ENCODE measurements at places on chromosomes 4 and X.

DNA sequence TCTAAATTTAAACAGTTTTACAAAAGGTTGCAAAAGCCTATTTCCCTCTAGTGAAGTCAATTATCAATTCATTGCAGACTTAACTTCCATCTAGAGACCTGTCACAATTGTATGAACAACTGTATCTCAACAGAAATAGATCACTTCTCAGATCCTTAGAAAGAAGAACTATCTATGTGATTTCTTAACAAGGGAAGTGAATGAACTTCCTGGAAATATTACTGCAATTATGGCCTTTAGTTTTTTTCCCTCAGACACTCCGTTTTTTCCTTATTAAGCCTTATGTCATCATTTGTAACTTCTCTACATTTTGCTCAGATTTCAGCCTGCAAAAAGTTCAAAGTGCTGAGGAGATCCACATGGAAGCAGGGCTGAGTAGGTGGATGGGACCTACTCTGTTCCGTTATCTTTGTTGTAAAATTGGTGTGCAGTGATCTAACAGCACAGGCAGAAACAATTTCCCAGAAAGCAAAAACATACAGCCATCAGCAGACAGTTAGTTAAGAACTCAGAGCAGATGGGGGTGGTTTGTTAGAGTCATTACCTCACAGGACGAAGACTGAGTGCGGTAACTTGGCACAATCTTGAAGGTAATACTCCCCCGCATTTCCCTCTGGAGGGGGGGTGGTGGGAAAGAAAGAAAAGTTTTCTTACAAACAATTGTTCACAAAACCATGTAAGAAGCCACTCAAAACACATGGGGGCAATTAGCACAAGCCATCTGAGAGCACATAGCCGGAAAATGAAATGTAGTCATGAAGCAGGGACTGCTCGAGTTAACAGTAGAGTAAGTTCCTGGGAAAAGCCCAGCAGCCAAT, 112.3 kb downstream of the NYX start:
- peak; percentile 59 for DNase-seq

DNA sequence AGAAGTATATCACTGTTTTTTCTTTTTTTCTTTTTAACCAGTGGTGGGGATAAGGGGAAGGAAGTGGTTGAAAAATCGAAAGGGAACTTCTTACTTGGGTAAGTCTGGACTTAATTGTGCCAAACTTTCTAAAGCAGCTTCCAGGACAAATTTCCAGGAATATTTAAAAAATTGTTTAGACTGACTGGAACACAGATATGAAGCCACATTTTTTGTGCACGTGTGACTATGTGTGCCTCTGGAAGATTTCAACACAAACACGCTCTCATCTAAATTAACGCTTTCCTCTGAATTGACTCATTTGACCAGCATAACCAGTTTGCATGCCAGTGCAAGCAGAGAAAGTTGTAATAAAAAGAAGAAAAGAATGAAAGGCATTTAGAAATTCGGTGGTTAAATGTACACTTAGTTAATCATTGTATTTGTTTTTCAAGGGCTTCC, 18.8 kb upstream of the YTHDC1 start:
- DNase-seq: no peak

- no peak for DNase-seq
Measured at GRCh38 chr4:28444886-28445496, 1584.3 kb downstream of the STIM2 start.

DNA sequence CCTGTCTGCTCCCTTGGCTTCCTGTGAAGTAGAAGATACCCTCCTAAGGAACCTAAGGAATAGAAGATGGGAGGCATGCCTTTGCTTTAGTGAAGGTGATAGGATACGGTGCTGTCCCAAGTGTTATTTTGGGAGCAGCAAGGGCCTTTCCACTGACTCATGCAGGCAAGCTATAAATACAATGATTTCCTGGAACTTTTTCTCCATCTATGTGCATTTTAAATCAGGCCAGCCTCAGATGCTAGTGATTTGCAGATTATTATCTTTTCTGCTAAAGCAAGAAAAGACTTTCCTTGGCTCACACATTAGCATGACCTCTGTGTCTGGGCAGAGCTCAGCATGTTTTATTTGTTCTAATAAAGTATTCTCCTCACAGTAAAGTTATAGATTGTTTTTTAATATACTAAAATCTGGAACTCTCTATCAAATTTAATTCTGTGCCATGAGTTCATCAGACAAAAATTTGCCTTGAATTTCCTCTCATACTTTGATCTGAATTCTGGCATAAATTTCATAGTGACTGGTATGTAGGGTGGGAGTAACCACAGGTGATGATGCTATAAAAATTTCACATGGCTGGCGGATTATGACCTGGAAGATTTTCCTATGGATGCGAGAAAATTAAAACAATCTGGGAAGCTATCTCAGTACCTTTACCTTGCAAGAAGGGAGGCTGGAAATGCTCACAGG, 131.7 kb downstream of the REPS2 start:
- DNase-seq: no peak

- DNase-seq: no peak
Measured at GRCh38 chrX:102067966-102068723, 57.3 kb upstream of the TCEAL2 start.

DNA sequence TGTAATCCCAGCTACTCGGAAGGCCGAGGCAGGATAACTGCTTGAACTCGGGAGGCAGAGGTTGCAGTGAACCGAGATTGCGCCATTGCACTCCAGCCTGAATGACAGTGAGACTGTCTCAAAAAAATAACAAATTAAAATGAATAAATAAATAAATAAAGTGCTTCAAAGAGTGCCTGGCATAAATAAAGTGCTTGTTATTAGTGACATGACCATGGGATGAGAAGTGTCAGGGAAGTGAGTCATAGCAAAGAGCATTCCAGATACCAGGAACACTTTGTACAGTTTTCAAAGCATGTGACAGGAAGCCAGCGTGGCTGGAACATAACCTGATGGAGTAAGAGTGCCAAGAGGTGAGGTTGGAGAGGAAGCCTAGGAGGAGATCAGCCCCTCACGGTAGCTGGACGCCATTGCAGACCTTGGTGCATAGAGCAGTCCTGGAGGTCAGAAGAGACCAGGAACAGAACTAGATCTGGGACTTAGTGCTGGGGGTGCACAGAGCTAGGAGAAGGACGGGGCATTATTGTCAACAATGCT, 6.0 kb upstream of the WDR13 start:
- DNase-seq: no peak

- peak; percentile 8 for DNase-seq
Measured at GRCh38 chr4:4248885-4249203, 821 bp upstream of the TMEM128 start.

DNA sequence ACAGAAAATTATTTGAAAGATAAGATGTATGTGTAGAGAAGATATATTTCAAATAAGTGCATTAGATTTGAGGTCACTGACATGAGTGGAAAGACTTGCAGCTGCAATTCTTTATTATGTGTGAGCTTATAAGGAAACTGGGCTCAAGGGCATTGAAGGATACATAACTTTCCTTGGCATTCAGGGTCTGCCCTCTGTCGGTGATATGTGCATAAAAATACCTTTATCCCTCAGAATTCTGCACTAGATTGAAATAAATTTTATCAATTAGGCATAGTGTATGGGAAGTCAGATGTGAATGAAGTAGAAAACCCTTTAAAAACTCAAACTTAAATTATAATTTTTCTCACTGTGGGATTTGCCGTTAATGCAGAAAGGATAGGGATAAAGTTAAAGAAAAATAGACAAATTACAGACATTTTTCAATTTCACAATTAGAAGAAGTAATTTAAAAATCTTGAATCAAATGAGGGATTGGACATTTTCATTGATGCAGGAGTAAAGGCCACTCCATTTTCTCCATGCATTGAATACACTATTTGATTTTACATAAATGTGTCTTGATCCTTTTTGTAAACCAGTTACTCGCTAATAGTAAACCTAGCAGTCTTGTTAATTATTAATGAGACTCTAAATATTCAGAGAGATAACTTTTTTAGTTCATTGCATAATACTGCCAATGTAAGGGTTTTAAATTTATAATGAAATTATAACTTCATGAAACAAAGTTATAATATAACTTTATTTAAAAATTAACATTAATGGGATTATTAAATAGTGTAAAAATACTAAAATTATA, 21.0 kb upstream of the ETNPPL start:
- DNase-seq: no peak

- no peak for DNase-seq
Measured at GRCh38 chr4:100968046-100968445, 379.3 kb downstream of the PPP3CA start.

DNA sequence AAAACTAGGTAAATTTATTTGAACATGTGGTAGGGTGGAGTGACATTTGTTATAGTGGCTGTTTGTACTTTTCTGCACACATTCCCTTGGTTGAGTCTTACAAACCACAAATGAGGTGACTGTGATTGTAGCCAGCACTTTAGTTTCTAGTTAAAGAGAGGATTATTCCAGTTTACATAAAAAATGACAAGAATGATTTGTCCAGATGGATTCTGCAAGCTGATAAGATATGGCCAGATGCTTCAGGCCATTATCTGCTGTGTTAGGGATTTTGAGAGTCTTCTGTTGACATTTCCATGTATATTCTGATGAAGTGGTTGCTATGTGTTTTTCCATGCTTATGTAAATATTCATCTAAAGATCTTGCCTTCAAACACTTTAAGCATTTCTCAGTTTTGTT, 31.0 kb upstream of the PDE5A start:
- DNase-seq: no peak

GRCh38 chrX:136130931-136131833, 16.2 kb upstream of the FHL1 start:
- DNase-seq: no peak

GRCh38 chr4:136803433-136803832, 728.9 kb downstream of the PCDH18 start:
- DNase-seq: no peak

- no peak for DNase-seq
Measured at GRCh38 chrX:154374313-154375155, at the start of gene FLNA. Gene FLNA, minus strand, starts transcription at chrX:154374634. Its CDS starts 3,389 bp downstream, at chrX:154371245.

GRCh38 chrX:11059933-11060332, 51.2 kb upstream of the HCCS start:
- DNase-seq: no peak

GRCh38 chr4:100816436-100817045, 298.7 kb upstream of the EMCN start:
- DNase-seq: no peak

DNA sequence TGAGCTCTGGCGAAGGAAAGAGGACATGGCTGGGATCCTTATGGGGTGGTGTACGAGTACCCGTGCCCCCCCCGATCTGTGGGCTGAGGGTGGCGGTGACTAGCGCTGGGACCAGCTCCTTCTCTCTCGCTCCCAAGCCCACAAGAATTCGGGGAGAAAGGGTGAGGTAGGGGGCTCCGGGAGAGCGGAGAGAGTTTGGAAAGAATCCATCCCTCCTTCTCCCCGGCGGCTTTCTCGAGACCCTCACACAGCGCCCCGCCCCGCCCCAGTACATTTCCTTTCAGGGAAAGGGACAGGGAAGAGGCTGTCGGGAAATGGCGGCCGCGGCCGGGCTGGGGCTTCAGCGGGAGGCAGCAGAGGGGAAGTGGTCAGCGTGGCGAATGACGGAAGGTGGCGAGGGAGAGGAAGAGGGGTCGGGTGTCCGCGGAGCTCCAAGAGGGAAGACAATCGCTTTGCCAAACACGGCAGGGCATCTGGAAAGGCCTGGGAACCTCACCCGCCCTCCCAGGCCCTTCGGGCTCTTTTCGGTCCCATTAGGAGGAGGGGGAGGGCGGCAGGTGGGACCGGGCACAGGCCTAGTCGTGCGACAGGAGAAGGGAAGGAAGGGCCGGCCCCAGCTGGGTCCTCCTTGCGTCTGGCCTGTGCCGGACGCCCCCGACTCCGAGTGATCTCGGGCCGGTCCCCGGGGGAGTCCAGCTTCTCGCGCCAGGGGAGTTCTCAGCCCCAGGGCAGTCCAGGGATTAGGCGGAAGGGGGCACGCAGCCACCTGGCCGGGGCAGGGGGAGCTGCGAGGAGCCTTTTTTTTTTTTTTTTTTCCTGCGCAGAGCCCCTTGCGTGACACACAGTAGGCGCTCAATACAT, 10.2 kb downstream of the HNRNPH2 start:
- DNase-seq: peak; percentile 41

DNA sequence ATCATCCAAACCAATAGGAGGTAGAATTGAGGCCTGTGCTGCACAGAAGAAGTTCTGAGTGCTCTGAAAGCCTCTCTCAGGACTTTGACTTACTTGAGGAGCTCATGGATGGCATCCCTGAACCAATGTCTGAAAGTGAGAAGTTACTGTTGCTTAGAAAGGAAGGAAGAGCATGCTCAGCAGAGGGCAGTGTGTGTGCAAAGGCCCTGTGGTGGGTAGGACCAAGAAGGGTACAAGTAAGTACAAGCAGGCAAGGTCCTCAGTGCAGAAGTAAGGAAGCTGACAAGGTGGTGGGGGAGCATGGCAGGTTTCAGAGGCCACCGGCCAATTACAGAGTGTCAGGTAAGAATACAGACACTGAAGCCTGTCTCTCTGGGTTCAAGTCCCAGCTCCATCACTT, 31.4 kb upstream of the LGI2 start:
- no peak for DNase-seq

DNA sequence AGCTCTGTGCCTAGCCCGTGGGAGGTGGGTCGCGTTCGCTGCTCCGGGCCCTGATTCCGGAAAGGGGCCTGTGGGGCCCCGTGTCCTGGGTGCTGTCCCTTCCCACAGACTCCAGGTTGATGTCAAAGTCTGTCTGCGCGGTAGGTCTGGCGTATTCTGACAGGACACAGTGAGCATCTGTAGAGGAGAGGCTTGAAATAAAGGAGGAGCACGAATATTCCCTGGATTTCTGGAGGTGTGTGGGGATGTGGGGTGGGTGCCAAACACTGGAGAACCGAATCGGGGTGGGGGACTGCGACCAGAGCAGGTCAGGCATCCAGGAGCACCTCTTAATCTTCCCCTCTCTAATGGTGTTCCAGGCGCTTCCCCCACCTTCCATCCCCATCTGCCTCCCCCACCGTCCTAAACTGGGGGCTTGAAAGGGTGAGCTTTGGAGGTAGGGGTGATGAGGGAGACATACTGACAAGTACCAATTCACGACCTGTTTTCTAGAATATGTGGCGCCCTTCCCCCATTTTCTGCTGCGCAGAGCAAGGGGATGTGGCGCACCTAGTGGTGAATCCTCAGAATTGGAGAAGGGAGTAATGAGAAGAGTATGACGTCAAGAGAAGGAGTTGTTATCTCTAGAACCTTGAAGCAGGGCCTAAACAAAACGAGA, 877 bp downstream of the GPRASP1 start:
- no peak for DNase-seq

DNA sequence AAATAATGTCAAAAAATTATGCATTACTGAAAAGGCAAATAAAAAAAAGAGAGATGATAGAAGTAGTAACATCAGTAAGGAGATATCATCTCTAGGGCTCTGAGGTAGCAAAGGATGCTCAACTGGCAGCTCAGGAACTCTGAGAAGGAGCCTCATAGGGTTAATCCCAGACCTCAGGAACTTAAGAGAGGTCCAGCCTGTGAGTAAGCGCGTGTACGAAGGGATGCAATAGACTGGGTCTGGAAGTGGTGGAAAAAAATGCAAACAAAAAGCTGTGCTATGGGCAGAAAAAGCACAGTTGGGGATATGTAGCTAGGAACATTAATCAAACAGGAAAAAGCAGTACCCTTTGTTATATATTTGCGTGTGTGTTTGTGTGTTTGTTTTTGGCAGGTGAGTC, 282.0 kb downstream of the GALNTL6 start:
- DNase-seq: no peak

GRCh38 chrX:47143894-47144625, 442 bp downstream of the NDUFB11 start:
- DNase-seq: no peak

- no peak for DNase-seq
Measured at GRCh38 chr4:27176400-27176799, 315.8 kb downstream of the STIM2 start.

Measured in thymus (tissue), 14 donors.